ENCODE measurements at places on chromosomes 6 and 20. TPM values are rescaled to one million over a fixed set of nuclear protein-coding genes. Genes with fewer than 3 reads are reported as not detected.

Gene HNF4A
- total RNA-seq = not detected

Gene ITPA
- total RNA-seq = 17.2 TPM

Gene NKAIN4
- total RNA-seq = not detected

Gene PYGB
- total RNA-seq = 205 TPM

Gene SRMS
- not detected for total RNA-seq

Gene RIPOR3
- 8.0 TPM for total RNA-seq

Gene LY6G6C
- not detected for total RNA-seq

Gene CDSN
- not detected for total RNA-seq

DNA sequence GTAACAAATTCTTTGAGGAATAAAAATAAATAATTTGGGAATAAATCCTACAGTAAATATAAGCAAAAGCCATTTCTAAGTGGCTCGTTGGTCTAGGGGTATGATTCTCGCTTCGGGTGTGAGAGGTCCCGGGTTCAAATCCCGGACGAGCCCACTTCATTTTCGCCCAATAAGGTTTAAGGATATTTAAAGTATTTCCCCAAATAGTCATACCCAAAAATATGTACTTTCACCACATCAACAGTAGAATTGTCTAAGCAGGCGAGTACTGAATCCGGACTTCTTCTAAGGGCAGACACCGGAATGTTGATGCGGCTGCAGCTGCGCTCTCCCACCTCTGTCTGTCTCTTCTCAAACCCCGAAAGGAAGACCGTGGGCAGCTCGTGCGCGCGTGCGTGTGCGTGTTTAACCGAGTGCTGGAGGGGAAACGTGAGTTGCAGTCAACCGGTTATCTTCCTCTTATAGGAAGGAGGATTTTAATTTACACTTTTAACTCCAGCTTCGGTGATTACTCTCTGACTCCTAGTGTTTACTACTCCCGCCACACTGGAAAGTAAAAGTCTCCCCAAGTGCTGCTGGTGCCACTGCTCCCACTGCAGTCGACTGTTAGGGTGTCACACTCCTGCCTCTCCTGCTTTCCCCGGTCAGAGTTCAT is 155.7 kb upstream of the PRSS16 start:
- DNase-seq = no peak

DNA sequence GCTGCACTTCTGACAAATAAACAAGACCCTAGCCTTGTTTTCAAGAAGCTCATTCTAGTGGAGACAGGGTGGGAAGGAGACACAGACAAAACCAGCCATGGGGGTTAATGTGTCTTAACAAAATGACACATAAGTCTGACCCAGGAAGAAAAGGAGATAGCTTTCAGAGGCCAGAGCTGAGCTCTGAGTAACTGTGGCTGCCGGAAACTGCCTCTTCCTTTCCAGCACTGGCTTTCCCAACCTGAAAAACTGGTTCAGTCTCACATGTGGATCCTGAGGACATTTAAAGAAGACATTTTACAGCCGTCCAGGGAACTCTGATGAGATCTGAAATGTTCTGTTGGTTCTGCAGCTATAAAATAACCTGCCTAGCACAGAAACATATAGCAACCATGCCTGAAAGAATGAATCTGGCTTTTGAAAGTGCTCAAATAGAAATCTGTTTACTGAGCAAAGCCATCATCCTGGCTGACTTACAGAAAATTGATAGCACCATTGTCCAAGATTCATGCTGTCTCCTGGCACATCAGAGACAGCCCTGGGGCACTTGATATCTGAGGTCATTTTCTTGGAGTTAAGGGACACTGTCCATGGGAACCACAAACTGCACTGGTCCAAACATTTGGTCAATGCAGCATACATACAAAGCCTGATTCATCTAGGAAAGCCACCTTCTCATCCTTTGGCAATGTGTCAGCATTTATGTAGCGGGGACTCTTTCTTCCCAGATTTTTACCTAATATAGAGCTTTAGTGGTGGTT is 83.2 kb upstream of the PAX1 start:
- no peak for DNase-seq

- DNase-seq = no peak
Observed at GRCh38 chr20:47350181-47350550, 6.3 kb downstream of the ZMYND8 start.

DNA sequence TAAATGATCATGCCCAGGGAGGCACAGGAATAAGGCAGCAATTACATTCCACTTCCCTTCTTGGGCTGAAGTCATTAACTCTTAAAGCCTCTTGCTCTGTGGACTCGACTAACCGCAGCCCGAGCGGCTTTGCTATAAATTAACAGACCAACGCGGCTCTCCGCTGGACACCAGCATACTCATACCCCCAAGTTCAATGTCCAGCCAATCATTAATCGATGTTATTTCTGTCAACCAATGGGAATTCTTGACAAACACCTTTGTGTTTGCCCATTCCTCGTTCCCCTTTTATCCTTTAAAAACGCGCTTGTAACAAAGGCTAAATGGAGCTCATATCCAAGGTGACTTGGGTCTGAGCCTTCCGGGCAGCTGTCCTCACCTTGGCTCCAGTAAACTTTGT is 183.1 kb upstream of the RALGAPA2 start:
- DNase-seq = no peak

- no peak for DNase-seq
Observed at GRCh38 chr6:165937564-165938358, 229.9 kb downstream of the TBXT start.

DNA sequence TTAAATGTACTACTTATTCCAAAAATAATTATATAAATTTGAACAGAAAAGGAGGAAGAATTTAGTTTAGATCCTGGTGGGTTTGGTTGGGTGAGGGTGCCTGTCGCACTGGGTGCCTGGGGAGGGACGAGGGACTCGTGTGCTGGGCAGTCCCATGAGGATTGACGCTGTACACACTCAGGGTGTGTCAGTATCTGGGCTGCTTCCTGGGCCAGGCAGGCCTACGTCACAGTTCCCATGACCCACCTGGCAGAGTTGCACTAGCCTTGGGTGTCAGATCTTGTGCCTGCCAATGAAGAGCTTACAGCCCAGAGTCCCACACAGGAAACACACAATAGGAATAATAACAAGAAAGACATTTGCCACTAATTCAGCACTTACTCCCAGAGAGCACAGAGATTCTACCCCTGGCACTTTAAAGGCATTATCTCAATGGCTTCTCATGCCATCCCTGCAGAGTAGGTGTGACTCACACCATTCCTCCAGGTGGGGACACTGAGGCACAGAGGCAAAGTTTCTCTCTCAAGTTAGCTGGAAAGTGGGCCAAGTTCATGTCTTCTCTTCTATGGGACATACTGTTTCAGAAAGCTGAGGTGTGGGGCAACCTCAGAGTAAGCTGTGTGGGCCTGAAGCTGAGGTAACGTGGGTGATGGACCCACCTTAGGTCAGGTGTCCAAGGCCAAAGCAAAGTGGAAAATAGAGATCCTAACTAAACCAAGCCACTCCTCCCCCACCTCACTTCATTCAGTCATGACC is 1.3 kb upstream of the SDCBP2 start:
- peak; percentile 80 for DNase-seq

Measured in left ventricle myocardium superior (tissue), 1 donor.